ENCODE measurements at places on chromosomes 6 and 20.
A peak's percentile ranks its signal among the peaks of the same experiment; 100 is the strongest.

DNA sequence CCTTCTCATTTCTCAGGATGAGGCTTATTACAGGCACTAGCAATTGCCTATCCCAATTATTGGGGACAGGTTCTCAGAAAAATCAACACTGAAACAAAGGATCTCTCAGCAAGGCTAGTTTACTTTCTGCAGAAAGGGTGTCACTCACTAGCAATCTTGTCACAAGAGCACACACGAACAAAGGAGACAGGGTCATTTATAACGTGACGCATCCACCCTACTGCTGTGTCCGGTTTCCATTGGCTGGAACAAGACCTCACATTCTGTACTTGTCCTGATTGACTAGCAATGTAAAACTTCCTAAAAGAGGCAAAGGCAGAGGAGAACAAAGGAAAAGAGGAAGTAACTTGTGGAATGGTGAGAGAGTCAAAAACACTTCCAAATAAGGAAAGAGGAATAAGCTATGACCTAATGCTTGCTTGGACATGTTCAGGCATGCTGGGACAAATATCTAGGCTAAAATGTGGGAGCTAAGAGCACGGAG lies 160.2 kb upstream of the STXBP5 start:
- DNase-seq, result no peak

DNA sequence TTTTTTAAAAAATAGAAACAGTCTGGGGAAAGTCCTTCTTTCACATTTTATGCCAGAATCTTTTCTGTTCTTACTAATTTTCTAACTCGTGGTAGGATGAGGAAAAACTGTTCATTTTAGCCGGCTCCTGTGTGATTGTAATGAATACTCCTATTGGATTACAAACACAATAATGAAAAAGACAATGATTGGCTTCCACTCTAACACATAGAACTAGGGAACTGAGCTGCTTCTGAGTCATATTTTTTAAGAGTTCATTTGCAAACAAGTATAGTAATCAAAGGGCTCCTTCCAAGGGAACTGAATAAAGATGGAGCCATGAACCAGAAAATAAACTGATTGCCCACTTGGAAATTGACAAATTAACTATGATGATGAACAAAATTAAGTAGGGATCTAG lies 265.3 kb upstream of the TCF21 start:
- no peak for DNase-seq

GRCh38 chr6:131400054-131400778 lies 172.8 kb upstream of the ARG1 start:
- DNase-seq, result no peak

DNA sequence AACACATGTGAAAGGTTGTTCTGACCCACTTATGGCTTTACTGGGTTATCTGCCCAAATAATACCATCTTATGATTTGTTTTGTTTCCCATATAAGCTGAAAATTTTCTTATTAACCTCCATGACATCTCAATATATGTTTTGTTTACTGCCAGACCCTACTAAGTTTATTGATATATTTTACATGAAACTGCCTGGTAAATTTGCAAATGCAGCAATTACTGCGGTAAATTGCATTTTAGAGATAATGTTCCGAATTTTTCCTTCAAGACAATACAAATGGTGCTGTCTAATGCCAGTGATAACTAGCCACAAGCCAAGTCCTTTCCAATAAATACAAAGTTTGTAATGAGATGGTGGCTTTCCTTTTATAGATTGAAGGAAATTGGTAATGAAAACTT lies 275.9 kb downstream of the SAMD5 start:
- DNase-seq, result no peak

DNA sequence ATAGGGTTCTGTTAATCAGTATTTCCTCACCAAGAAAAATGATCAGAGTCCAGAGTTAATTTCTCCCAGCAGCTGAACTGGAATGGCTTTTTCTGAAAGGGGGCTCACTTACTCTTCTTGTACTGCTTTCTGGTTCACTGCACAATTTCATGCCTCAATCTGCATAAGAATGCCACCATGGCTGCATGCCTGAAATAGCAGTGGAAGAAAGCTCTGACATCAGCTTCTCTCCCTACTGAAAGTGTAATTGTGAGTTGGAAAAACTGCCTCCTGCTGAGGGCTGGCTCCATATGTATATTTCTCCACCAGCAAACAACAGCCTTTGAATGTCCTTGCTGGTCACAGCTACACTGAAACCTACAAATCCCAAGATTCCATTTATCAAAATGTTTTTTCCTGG lies 1027.2 kb upstream of the GJE1 start:
- no peak for DNase-seq

- DNase-seq, result no peak
These were observed 121.1 kb downstream of the PDE7B start for GRCh38 chr6:135972586-135972985.

DNA sequence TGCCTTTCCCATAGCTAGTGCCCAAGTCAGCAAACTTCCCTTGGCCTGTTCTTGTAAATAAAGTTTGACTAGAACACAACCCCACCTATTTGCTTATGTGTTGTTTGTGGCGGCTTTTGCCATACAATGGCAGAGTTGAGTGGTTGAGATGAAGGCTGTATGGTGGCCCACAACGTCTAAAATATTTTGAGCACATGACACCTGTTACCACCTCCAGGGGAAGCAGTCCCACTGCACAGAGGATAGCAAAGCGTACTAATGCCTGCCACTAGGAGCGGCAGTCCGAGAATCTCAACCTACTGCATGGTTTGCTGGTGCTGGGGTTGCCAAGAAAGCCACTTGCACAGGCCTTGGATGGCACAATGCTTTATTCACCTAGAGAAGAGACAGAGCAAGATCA lies 58.6 kb downstream of the TGM2 start:
- no peak for DNase-seq

GRCh38 chr20:11982289-11982954 lies 64.7 kb downstream of the BTBD3 start:
- no peak for DNase-seq

DNA sequence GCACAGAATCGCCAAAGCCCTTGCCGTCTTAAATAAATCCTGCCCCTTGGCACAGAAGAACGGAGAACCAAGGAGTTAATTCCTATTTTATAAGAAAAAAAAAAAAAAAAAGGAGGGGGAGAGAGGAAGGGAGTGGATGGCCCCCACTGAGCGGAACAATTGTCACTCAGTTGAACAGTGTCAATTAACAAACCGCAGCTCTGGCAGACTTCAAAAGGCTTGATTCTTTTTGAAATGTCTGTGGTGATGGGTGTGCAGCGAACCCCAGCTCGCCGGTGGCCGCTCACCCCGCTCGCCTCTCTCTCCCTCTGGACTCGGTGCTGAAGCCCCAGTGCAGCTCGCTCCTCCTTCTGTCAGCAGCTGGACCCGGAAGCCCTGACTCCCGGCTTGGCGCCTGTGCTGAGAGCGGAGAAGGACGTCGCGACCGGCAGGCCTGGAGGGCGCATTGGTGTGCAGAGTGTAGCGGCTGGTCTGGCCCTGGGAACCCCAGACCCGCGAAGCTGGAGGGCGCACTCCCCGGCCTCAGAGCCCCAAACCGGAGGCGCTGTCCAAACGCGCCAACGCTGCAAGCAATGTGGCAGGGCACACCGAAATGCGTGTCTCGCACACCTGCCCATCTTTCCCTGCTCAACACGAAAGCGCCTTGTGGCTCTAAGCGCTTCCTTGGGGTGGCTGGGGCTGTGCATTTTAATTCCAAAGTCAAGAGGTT lies 3.4 kb downstream of the LINC00237 start:
- no peak for DNase-seq

DNA sequence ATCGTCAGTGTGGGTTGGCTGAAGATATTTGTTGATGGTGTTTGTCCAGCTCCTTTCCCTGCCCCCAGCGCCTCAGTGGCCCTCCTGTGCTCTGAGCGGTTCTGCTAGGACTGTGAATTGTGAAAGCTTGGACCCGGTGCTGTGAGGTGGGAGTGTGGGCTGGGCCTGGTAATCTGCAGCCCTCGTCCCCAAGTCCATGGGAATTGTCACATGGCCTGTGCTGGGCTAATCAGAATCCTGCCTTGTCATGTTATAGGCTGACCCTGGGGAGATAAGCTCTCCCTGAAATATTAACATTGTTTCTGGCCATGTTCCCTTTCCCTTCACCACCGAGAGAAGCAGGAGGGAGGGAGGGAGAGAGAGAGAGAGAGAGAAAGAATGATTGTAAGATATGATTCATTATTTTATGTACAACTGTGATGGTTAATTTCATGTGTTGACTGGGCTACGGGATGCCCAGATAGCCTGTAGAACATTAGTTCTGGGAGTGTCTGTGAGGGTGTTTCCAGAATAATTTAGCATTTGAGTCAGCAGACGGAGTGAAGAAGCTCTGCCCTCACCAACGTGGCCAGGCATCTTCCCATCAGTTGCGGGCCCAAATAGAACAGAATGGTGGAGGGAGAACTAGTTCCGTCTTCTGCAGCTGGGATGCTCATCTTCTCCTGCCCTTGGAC lies 62.4 kb downstream of the TFAP2C start:
- no peak for DNase-seq

- DNase-seq, result peak; percentile 31
These were observed 18.5 kb downstream of the FRMD1 start for GRCh38 chr6:168060521-168060931.

GRCh38 chr6:17672064-17672718 lies 34.5 kb downstream of the NUP153 start:
- DNase-seq, result no peak

GRCh38 chr6:28462401-28462800 lies 19.1 kb upstream of the ZSCAN23 start:
- DNase-seq, result no peak

GRCh38 chr6:3509336-3509735 lies 52.5 kb upstream of the SLC22A23 start:
- no peak for DNase-seq

Data from hypothalamus (tissue), 51 donors.